ENCODE measurements at places on chromosomes 1 and 21. TPM values are rescaled to one million over a fixed set of nuclear protein-coding genes. Genes with fewer than 3 reads are reported as not detected.

GRCh38 chr1:45815667-45816458, 12.5 kb downstream of the MAST2 start:
- no peaks in the 10 kb centered on the region for H3K27me3 ChIP-seq
- H3K4me1 ChIP-seq = no peaks in the 10 kb centered on the region
- no peak overlapping the region for H3K27ac ChIP-seq
- no peak overlapping the region for H3K4me3 ChIP-seq
- no peak for DNase-seq

DNA sequence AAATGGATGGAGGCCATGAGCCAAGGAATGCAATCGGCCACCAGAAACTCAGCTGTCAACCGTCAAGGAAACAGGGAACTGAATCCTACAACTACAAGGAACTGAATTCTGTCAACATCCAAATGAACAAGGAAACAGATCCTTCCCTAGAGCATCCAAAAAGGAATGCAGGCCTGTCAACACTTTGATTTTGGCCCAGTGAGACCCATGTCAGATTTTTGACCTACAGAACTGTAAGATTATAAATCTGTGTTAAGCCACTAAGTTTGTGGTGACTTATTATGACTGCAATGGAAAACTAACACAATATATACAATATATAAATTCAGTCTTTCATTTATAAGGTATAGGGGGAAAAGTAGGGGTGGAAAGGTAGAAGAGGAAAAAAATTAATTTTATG, 55.3 kb downstream of the SHCBP1L start:
- no peaks in the 10 kb centered on the region for H3K36me3 ChIP-seq
- no peaks in the 10 kb centered on the region for H3K4me1 ChIP-seq
- no peak overlapping the region for H3K4me3 ChIP-seq
- peak; percentile 27 for DNase-seq
- H3K27ac ChIP-seq = no peak overlapping the region

LRRC3 gene
- 2.4 TPM for total RNA-seq

MYOM3 gene
- not detected for total RNA-seq

- H3K36me3 ChIP-seq = no peaks in the 10 kb centered on the region
- DNase-seq = no peak
- no peaks in the 10 kb centered on the region for H3K27me3 ChIP-seq
Measured at GRCh38 chr1:210691039-210691610, 362.4 kb downstream of the HHAT start.

- peaks cover 46% of the 10 kb centered on the region for H3K27me3 ChIP-seq
- no peak for DNase-seq
- H3K4me3 ChIP-seq = no peak overlapping the region
- H3K36me3 ChIP-seq = no peaks in the 10 kb centered on the region
- no peak overlapping the region for H3K27ac ChIP-seq
- peaks cover 11% of the 10 kb centered on the region for H3K4me1 ChIP-seq
Measured at GRCh38 chr1:23478896-23479665, 4.9 kb downstream of the ASAP3 start.

LAMC2 gene
- 0.07 TPM for total RNA-seq

GRCh38 chr1:43565600-43566360, 35.1 kb downstream of the PTPRF start:
- DNase-seq = peak; percentile 91
- no peaks in the 10 kb centered on the region for H3K36me3 ChIP-seq
- peaks cover 8% of the 10 kb centered on the region for H3K4me1 ChIP-seq
- H3K27me3 ChIP-seq = no peaks in the 10 kb centered on the region
- H3K4me3 ChIP-seq = peak overlapping the region; percentile 75
- H3K27ac ChIP-seq = no peak overlapping the region

DNA sequence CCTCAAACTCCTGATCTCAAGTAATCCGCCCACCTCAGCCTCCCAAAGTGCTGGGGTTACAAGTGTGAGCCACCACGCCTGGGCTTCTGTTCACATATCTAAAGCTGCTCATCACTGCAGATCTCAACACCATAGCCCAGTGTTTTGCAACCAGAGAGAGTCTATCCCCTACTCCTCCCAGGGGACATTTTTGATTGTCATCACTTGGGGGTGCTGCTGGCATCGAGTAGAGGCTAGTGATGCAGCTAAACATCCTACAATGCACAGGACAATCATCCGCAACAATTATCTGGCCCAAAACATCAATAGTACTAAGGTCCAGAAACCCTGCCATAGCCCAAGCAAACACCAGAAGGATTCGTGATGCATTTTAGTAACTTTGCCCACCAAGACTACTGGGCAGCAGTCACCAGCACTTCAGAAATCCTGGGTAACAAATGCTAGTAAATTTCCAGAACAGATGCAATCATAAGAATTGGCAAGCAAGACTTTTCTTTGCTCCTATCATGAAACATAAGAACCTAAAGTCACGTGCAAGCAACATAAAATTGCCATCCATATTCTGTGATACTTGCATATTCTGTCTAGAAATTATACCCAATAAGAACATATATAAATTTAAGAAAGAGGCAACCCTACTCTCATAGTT, 159.2 kb downstream of the APP start:
- no peak for DNase-seq
- no peaks in the 10 kb centered on the region for H3K36me3 ChIP-seq
- no peak overlapping the region for H3K27ac ChIP-seq
- H3K4me1 ChIP-seq = peaks cover 6% of the 10 kb centered on the region

HSD3B1 gene
- total RNA-seq = not detected

GRCh38 chr1:228804640-228805413, 69.5 kb downstream of the RHOU start:
- H3K4me1 ChIP-seq = peaks cover 57% of the 10 kb centered on the region
- H3K27me3 ChIP-seq = no peaks in the 10 kb centered on the region
- peaks cover 3% of the 10 kb centered on the region for H3K36me3 ChIP-seq

KIAA1614 gene
- 0.16 TPM for total RNA-seq

DNA sequence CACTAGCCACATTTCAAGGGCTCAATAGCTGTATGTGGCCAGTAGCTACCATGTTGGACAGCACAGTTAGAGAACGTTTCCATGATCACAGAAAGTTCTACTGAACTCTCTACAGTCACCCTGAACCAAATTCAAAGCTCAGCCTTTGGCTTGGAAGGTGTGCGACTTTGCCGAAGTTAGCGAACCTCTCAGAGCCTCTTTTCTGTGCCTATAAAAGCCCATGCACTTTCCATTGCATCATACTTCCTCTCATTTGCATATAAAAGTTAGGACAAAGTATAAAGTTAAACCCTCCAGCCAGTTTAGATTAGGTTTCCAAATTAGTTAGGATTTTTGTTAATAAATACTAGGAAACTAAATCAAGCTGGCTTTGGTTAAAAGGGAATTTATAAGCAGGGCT, 4.7 kb upstream of the SLC1A7 start:
- no peak overlapping the region for H3K27ac ChIP-seq
- no peak overlapping the region for H3K4me3 ChIP-seq
- no peaks in the 10 kb centered on the region for H3K4me1 ChIP-seq
- no peaks in the 10 kb centered on the region for H3K36me3 ChIP-seq

DNA sequence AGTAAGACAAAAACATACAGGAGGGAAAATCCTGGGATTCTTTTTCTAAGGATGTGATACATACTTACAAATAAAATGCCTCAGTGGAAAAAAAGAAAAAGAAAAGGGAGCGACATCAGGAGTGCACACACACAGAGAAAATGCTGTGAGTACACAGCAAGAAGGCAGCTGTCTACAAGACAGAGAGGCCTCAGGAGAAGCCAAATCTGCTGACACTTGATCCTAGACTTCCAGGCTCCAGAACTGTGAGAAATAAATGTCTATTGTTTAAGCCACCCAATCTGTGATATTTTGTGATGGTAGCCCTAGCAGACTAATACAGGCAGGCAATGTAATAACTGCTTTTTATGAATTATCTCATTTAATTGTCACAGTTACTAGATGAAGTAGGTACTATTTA, 17.0 kb upstream of the TRIM45 start:
- peaks cover 17% of the 10 kb centered on the region for H3K27me3 ChIP-seq
- no peak for DNase-seq
- no peaks in the 10 kb centered on the region for H3K4me1 ChIP-seq

- no peak for DNase-seq
- H3K27me3 ChIP-seq = peaks cover 41% of the 10 kb centered on the region
- H3K4me1 ChIP-seq = peaks cover 9% of the 10 kb centered on the region
- H3K4me3 ChIP-seq = no peak overlapping the region
- no peaks in the 10 kb centered on the region for H3K36me3 ChIP-seq
Measured at GRCh38 chr1:938088-938683, 14.5 kb downstream of the SAMD11 start.

- no peak overlapping the region for H3K4me3 ChIP-seq
- H3K27me3 ChIP-seq = peaks cover 11% of the 10 kb centered on the region
- H3K36me3 ChIP-seq = no peaks in the 10 kb centered on the region
- no peak for DNase-seq
- H3K4me1 ChIP-seq = no peaks in the 10 kb centered on the region
Measured at GRCh38 chr1:192830595-192831246, 21.9 kb downstream of the RGS2 start.

- H3K4me3 ChIP-seq = no peak overlapping the region
- H3K36me3 ChIP-seq = no peaks in the 10 kb centered on the region
- peaks cover 37% of the 10 kb centered on the region for H3K27me3 ChIP-seq
- H3K27ac ChIP-seq = no peak overlapping the region
Measured at GRCh38 chr1:245166471-245166885, 11.7 kb downstream of the KIF26B start.

DNA sequence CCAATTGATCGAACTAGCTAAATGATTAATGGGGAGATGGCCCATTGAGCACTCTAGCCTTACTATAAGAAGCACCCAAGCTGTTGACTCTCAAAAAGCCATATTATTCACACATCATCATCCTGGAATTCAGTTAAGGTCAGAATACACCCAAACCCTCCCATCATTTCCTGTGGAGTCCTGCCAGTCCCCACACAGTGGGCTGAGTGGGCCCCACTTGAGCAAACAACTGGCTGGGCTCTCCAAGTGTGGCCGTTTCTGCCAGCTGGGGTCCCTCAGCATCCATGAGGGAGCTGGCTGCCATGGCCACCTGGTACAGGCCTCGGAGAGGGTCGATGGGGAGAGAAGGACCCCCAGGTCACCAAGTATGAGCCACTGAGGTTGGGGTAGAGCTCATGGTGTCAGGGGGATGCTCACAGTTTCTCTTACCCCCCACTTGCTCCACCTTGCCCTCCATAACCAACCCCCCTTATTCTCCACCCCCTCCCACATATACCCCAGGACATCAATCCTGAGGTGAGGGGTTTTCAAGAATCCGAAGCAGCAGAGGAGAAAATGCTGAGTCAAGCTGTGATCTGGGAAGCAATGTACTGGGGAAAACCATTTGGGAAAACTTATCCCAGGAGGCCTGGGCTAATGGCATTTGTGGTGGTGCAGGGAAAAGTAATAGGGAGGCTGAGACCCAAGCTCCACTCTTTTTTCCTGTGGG, 60.3 kb downstream of the UBE2T start:
- H3K27ac ChIP-seq = no peak overlapping the region
- no peak for DNase-seq
- no peak overlapping the region for H3K4me3 ChIP-seq
- peaks cover 10% of the 10 kb centered on the region for H3K4me1 ChIP-seq
- H3K36me3 ChIP-seq = no peaks in the 10 kb centered on the region

- no peaks in the 10 kb centered on the region for H3K36me3 ChIP-seq
- H3K4me3 ChIP-seq = no peak overlapping the region
Measured at GRCh38 chr1:97007840-97008604, 286.4 kb downstream of the PTBP2 start.

GRCh38 chr1:61612602-61613001, 112.3 kb downstream of the TM2D1 start:
- H3K27ac ChIP-seq = no peak overlapping the region
- no peak for DNase-seq
- H3K27me3 ChIP-seq = peaks cover 3% of the 10 kb centered on the region
- H3K4me1 ChIP-seq = no peaks in the 10 kb centered on the region
- no peak overlapping the region for H3K4me3 ChIP-seq
- H3K36me3 ChIP-seq = no peaks in the 10 kb centered on the region

AMIGO1 gene
- total RNA-seq = 1.1 TPM

DNA sequence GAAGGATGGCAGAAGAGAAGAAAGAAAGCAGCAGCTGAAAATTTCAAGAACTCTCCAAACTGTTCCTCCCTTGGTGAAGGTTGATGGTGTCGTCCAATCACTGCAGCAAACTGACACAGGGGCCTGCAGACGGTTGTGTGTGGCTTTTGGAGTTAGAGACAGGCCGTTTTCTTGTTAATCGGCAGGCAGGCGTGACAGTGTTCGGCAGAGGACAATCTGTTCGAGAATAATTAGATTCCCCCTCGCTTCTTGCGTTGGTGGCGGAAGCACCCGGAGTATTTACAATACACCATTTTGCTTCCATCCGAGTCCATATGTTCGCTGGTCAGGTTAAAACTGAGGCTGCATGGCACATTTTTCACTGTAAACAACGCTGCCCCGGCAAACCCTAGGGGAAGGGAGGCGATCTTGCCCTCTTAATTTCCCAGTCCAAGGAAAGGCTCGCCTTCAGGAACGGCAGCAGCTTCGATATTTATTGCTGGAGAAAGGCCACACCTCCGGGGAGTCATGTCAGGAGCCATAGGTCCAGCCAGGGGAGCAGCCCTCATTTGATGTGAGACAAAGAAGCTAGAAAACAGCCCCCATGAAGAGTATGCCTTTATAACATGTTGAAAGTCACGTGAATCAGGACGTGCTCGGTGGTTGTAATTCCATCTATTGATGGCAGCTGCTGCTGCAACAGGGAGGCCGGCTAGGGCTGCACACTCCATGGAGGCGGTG, 360.1 kb downstream of the SMYD3 start:
- H3K4me1 ChIP-seq = no peaks in the 10 kb centered on the region
- no peaks in the 10 kb centered on the region for H3K36me3 ChIP-seq
- no peak overlapping the region for H3K4me3 ChIP-seq
- DNase-seq = no peak

GRCh38 chr1:226546926-226547325, 1.6 kb upstream of the STUM start:
- no peak for DNase-seq
- peaks cover 9% of the 10 kb centered on the region for H3K4me1 ChIP-seq
- H3K36me3 ChIP-seq = no peaks in the 10 kb centered on the region
- H3K27me3 ChIP-seq = peaks cover 56% of the 10 kb centered on the region
- H3K27ac ChIP-seq = no peak overlapping the region

DNA sequence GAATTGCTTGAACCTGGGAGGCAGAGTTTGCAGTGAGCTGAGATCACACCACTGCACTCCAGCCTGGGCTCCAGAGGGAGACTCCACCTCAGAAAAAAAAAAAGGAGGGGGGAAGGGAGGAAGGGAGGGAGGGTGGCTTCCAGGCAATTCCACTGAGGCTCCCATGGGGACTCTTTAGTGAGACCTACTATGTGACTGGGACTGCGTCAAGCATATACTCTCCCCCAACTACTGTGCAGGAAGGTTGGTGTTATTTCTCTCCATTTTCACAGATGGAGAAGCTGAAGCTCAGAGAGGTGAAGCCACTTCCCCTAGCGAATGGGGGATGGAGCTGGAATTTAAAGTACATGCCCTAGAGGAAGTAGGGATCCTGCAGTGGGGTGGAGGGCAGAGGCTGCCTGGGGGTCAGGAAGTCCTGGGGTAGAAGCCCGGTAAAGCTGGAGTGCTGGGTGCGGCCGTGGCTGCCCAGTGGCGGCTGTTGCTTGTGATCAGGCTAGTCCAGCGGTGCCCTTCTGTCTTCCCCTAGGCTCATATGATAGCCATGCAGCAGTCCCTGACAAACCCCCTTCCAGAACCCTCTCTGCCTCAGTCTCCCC, 40.3 kb downstream of the RAP1GAP start:
- H3K4me3 ChIP-seq = no peak overlapping the region
- H3K4me1 ChIP-seq = no peaks in the 10 kb centered on the region
- H3K27me3 ChIP-seq = peaks cover 4% of the 10 kb centered on the region
- no peaks in the 10 kb centered on the region for H3K36me3 ChIP-seq

Data from activated CD4-positive, alpha-beta T cell treated with anti-CD3 and anti-CD28 coated beads, Interleukin-2, amount 10 ng/mL, durations not matched to agents 24 days and 14 days (primary cell).